Mucosa of gallbladder (tissue), 1 donor: ENCODE measurements at places on chromosomes 5 and 9. TPM values are rescaled to one million over a fixed set of nuclear protein-coding genes. Genes with fewer than 3 reads are reported as not detected.

Gene CDC20B
- total RNA-seq = 0.20 TPM

- DNase-seq = no peak
Measured at GRCh38 chr5:90381213-90381929, 28.2 kb downstream of the CETN3 start.

- DNase-seq = no peak
Measured at GRCh38 chr5:36060420-36060887, 6.2 kb downstream of the UGT3A2 start.

Gene HACD4
- total RNA-seq = 2.8 TPM

DNA sequence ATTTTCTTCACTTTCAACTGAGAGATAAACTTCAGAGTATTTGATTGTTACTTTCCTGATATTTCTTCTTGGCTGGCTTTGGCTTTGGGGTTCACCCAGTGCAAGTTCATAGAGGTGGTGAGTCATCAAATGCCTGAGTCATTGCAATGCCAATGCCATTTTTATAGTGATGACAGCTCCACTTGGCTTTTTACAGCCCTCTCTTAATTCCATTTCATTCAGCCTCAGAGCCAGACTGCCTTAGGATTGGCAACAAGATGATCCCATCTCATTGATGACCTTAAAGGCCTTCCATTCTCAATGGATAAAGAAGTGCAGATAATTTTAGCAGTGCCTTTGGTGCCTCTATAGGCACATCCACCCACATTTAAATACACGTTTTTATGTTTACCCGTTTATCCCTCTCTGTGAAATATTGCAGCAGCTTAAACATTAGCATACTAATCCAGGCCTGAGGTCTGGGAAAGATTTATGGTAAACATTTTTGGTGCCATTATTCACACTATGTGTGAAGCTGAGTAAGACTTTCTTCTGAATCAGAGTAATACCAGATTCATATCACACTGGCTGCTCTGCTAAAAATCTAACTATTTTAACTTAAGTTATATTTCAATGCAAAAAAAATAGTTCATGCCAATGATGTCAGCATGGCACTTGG is 88.9 kb upstream of the TYRP1 start:
- no peak for DNase-seq

Gene PCDHB3
- 1.4 TPM for total RNA-seq

Gene LPAR1
- 16.7 TPM for total RNA-seq

DNA sequence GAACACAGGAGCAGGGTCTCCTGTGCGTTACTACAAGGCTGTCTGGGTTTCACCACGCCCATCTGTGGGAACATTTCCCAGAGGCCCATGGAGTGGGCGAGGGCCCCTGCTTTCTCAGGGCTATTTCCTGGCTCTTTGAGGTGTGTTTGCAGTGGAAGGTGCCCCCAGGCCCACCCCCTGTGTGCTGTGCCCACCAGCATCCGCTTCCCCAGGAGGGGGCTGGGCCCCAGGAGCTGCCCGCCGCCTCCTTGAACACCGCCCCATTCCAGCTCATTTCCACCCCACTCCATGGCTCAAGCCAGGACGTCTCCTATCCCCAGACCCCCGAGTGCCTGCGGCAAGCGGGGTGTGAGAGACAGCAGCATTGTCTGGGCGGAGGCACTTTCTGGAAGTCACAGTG is 70.5 kb downstream of the NEK6 start:
- no peak for DNase-seq

DNA sequence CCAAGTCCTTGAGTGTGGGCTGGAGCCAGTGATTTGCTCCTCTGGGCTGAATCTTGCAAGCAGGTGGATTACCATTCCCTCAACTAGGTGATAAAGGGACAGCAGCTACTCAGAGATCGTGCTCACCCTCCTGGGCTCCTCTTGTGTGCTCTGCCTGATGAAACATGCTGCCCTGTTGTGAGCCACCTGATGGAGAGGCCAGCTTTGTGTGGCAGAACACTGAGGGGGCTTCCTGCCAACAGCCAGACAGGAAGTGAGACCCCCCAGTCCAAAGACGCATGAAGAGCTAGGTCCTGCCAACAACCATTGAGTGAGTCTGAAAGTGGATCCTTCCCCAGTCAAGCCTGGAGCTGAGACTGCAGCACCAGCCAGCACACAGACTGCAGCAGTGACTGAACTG is 106.4 kb upstream of the IRX2 start:
- no peak for DNase-seq

DNA sequence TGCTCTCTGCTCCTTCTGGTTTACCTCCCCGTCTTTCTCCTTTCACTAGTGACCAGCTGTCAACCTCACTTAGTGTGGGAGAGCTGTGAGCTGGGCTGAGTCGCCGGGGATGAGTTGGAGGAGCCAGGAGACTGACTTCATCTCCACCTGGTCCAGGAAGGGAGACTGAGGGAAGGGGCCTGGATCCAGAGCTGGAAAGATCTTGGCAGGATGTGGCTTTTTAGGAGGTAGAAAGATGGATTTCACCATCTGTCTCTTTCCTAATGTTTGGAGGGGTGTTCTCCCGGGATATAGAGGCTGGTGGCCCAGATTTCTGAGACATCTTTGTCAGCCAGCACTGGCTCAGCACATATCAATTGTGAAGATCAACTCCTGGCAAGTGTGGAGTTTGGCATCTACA is 37.1 kb upstream of the TNC start:
- DNase-seq = no peak

Gene RMRP
- total RNA-seq = 17,824 TPM

GRCh38 chr5:139806726-139807646 is 11.4 kb downstream of the PSD2 start:
- no peak for DNase-seq

- DNase-seq = no peak
Measured at GRCh38 chr5:151174612-151175101, 17.1 kb upstream of the ANXA6 start.

Gene TERT
- not detected for total RNA-seq

- no peak for DNase-seq
Measured at GRCh38 chr5:134411228-134411545, 494 bp downstream of the CDKN2AIPNL start.

- DNase-seq = peak; percentile 77
Measured at GRCh38 chr9:126704892-126705766, 91.4 kb downstream of the LMX1B start.

Gene ABO
- 16.3 TPM for total RNA-seq
